ENCODE measurements at places on chromosomes 2 and 18. TPM values are rescaled to one million over a fixed set of nuclear protein-coding genes. Genes with fewer than 3 reads are reported as not detected.
A peak's percentile ranks its signal among the peaks of the same experiment; 100 is the strongest.

The IL36G gene
- total RNA-seq: not detected

DNA sequence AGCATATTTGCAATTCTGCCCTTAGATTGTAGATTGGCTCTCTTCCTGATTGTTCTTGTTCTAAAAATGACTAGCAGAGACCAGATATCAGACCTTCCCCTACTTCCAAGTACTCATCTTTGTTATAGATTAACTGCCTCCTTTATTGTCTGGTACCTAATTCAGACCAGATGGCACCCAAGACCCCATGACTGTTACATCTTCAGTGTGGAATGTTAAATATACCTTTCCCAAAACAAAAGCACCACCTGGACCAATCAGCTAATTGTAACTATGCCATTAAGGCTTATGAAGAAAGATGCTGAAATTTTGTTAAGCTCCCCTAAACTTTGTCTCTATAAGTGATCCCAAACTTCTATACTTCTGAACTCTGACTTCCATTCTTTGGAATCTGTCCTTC, 12.0 kb upstream of the TFPI start:
- no peak for DNase-seq
- H3K27ac ChIP-seq: no peak overlapping the region
- H3K36me3 ChIP-seq: no peaks in the 10 kb centered on the region

GRCh38 chr2:195579776-195580555, 77.1 kb upstream of the SLC39A10 start:
- no peak overlapping the region for H3K27ac ChIP-seq
- H3K4me1 ChIP-seq: no peaks in the 10 kb centered on the region
- DNase-seq: no peak
- no peaks in the 10 kb centered on the region for H3K36me3 ChIP-seq

- no peaks in the 10 kb centered on the region for H3K36me3 ChIP-seq
- no peak overlapping the region for H3K4me3 ChIP-seq
- H3K27ac ChIP-seq: no peak overlapping the region
- no peaks in the 10 kb centered on the region for H3K27me3 ChIP-seq
These were observed 101.0 kb downstream of the UNC80 start for GRCh38 chr2:209872675-209873074.

The TRIM54 gene
- total RNA-seq: 0.64 TPM

The DSC2 gene
- 4.2 TPM for total RNA-seq

The ZBTB7C gene
- total RNA-seq: 17.3 TPM

DNA sequence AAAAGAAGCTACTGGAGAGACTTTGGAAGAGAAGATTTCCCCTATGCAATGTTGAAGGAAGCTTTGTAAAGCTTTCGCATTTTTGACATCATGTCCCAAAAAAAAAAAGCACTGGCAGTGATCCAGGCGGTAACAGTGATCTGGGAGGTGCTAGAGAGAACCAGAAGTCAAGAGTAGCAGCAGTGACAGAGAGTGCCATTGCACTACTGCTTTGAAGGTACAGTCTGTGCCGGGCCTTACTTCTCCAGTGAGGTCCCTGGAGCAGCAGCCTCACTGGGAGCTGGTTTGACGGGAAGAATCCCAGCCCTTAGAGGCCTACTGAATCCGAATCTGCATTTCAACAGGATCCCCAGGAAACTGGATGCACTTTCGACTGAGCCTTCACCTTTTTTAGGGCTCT, 50.9 kb upstream of the ATL2 start:
- H3K27me3 ChIP-seq: no peaks in the 10 kb centered on the region
- H3K4me3 ChIP-seq: no peak overlapping the region
- no peaks in the 10 kb centered on the region for H3K36me3 ChIP-seq
- peaks cover 6% of the 10 kb centered on the region for H3K4me1 ChIP-seq
- H3K27ac ChIP-seq: no peak overlapping the region

DNA sequence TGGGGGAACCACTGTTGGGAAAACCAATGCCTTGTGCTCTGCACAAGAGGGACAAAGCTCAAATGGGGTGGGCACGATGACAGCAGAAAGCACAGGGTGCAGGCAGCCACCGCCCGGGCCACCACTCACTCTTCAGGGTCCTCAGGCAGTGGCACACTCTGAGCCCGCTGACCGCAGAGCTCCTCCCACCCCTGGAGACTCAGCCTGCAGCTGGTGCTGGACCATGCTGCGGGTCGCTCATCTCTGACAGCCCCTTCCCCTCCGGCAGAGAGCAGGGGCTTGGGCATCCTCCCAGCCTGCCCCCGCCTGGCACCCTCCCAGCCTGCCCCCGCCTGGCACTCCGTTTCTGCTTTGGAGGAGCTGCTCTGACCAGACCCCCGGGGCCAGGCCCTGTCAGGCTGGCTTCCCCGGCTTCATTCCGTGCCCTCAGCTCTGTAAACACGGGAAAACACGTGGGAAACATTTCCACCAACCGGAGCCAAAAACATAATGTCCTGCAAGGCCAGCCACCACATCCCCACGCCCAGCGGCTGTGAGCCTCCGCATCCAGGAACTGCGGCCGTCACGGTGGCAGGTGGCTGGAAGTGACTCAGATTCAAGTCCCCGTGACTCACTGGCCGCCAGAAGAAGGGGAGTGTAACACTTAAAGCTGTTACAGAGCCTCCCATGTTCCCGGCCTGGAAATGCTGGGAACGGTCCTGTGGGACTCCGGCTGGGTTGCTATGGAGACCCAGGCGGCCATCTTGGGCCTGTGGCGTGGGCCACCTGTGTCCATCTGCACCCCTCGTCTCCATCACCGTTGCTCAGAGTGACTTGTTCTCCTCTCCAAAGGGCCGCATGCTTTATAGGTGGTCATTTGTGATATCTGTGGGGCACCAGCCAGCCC, 6.8 kb upstream of the SNED1 start:
- H3K4me3 ChIP-seq: no peak overlapping the region
- H3K27ac ChIP-seq: peak overlapping the region; percentile 41
- H3K4me1 ChIP-seq: peaks cover 38% of the 10 kb centered on the region
- H3K36me3 ChIP-seq: no peaks in the 10 kb centered on the region

The YES1 gene
- 35.1 TPM for total RNA-seq

DNA sequence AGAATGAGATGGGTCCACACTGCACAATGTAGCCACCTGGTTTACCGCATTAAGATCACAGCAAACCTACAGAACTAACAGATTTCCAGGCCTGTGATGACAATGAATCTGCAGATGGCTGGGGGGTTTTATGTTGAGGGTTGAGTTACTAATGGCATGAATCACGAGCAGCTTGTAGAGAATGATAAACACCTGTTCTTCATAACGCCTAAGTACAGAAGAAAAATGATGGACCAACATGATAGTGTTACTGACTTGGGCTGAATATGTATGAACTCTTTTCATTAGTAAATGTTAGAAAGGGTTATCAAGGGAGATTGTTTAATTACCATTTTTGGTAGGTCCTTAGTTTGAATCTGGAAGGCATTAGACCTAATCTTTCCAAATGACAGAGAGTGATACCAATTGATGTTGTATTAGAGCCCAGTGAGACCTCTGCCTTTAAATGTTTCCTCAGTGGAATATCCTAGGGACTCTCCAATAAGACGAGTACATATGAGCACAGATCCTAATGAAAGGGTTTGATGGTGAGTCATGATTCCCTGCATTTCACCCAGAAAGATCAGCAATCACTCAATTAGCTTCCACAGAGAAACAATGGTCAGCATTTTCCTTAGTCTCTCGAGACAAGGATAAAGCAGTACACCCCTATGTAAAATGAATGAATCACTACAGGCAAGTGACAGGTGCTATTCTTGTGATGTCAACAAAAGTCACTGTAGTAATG, 243.8 kb downstream of the DLGAP1 start:
- H3K27ac ChIP-seq: no peak overlapping the region
- no peak overlapping the region for H3K4me3 ChIP-seq
- no peaks in the 10 kb centered on the region for H3K27me3 ChIP-seq
- no peak for DNase-seq
- H3K36me3 ChIP-seq: no peaks in the 10 kb centered on the region

GRCh38 chr2:96891591-96892333, 21.9 kb upstream of the SEMA4C start:
- DNase-seq: peak; percentile 55
- no peak overlapping the region for H3K4me3 ChIP-seq
- peaks cover 37% of the 10 kb centered on the region for H3K4me1 ChIP-seq
- no peak overlapping the region for H3K27ac ChIP-seq

DNA sequence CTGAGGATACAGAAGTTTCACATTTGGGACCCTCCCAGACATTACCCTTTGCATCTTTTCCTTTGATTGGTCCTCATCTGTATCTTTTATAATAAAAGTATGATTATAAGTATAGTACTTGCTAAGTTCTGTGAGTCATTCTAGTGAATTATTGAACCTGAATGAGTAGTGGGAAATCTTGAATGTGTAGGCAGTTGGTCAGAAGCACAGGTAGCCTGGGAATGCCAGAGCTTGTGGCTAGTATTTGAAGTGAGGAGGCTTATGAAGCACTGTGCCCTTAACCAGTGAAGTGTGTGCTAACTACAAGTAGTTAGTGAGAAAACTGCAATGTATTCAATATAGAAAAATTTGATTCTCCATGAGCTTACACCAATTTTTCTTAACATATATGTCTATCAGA, 257.6 kb downstream of the GRB14 start:
- H3K27me3 ChIP-seq: no peaks in the 10 kb centered on the region
- DNase-seq: no peak
- H3K4me1 ChIP-seq: no peaks in the 10 kb centered on the region
- no peak overlapping the region for H3K27ac ChIP-seq

DNA sequence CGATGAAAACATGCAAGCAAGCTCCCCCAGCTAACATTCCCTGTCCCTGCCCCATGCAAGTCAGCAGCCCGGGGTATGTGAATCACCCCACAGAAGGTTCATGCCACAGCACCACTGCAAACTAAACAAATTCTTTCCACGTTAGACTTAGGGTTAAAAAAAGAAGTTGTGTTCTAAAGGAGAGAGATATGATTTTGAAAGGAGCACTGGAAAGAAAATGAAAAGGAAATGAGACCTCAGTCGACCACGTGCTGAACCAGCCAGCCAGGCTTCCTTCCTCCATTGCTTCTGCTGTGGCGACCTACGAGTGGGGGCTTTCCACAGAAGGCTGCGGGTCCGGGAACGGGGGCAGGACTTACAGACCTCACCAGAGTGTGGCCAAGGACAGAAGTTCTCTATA, 52.0 kb downstream of the ARL4C start:
- H3K27ac ChIP-seq: no peak overlapping the region
- no peak overlapping the region for H3K4me3 ChIP-seq
- peaks cover 1% of the 10 kb centered on the region for H3K4me1 ChIP-seq

The STARD6 gene
- total RNA-seq: not detected

DNA sequence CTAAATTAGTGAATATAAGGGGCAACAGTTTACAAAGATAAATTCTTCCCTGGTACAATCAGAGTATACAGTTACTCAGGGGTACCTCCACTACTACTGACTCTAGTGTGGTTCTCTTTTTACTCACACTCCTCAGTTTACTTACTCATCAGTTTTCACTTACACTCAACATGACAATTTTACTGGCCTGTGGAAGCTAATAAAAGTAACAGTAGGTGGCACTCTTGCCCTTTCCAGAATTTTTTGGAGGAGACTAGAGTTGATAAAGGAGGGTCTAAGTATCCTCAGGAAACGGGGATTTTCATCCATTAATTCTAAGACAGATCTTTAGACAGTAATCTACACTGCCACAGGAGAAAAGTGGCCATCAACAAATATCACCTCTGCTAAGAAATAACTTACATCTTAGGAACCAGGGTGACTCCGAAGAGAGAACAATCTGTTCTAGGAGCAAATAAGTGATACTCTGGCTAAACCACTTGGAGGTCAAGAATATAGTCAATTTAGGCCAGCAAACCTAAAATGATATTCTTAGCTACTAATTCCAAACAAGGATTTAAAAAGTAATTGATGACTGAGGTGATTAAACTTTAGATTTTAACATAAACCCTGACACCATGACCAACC, 61.3 kb downstream of the ATL2 start:
- no peak for DNase-seq
- H3K27ac ChIP-seq: no peak overlapping the region
- no peaks in the 10 kb centered on the region for H3K27me3 ChIP-seq

The MREG gene
- total RNA-seq: 2.2 TPM

- no peak overlapping the region for H3K4me3 ChIP-seq
- peaks cover 2% of the 10 kb centered on the region for H3K4me1 ChIP-seq
- no peak overlapping the region for H3K27ac ChIP-seq
- H3K36me3 ChIP-seq: no peaks in the 10 kb centered on the region
These were observed 7.7 kb downstream of the APOB start for GRCh38 chr2:21035974-21036707.

- peak; percentile 54 for DNase-seq
- H3K36me3 ChIP-seq: no peaks in the 10 kb centered on the region
- no peaks in the 10 kb centered on the region for H3K4me1 ChIP-seq
- H3K4me3 ChIP-seq: no peak overlapping the region
- no peak overlapping the region for H3K27ac ChIP-seq
These were observed 127.3 kb downstream of the PRKCE start for GRCh38 chr2:45778720-45779171.

DNA sequence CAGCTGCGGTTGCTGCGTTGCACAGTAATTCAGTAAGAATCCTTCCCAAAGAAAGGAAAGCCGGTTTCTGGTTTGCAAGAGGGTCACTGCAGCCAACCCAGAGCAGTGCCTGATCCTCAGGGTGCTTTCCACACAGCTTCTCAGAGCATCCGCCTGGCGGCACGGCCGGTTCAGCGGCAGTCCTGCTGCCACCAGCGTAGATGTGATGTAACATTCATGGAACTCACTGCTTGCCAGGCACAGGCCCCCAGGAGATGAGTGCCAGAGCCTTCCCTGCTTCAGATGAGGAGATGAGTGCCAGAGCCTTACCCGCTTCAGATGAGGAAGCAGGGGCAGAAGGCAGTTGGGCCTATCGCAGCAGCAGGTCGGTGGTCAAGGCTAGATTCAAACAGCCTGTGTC, 230.2 kb downstream of the GBX2 start:
- no peak overlapping the region for H3K4me3 ChIP-seq
- H3K36me3 ChIP-seq: no peaks in the 10 kb centered on the region
- no peak overlapping the region for H3K27ac ChIP-seq
- no peaks in the 10 kb centered on the region for H3K27me3 ChIP-seq

- H3K27me3 ChIP-seq: no peaks in the 10 kb centered on the region
- no peak overlapping the region for H3K27ac ChIP-seq
- H3K4me1 ChIP-seq: no peaks in the 10 kb centered on the region
- H3K4me3 ChIP-seq: no peak overlapping the region
- DNase-seq: no peak
These were observed 217.6 kb upstream of the FOSL2 start for GRCh38 chr2:28175028-28175427.
